ENCODE measurements at places on chromosomes 1 and 21.

- DNase-seq: no peak
Measured at GRCh38 chr1:119569095-119569494, 62.1 kb downstream of the HSD3B1 start.

DNA sequence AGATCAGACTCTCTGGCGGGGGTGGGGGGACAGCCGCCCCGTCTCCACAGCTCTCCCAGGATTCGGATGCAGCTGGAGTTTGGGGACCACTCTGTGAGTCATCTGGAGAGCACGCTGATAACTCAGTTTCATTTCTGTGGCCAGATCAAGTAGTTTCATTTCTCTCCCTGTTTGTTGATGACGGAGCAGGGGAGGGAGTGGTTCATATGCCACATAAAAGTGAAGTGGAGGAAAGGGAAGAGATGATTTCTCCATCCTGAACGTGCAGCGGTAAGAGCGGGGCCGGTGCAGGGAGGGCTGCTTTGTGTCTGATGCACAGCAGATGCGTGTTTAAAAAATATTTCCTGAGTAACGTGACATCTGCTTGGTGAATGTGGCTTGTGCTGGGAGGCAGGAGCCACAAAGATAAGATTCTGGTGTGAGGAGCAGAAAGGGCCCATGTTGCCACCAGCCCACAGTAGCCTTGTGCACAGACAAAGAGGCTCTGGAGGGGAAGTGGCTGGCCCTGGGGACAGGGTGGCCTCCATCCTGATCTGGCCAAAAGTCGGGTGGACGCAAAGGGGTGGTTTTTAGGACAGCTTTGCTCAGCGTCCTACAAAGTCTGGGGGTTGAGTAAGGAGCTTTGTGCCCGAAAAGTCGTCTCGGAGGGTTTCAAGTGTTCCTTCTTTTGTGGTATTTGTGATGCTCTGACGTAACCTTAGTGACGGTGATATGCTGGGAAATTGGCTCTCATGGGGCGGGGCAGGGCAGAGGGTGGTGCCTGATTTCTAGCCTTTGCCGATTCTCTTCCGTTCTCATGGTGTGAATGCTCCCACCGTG is at the start of gene MX2:
TSS of gene MX2 (plus strand) at position 242 of the 819 bp plus-strand sequence. CDS start 14,880 bp downstream, outside the sequence.
- DNase-seq: peak; percentile 55

DNA sequence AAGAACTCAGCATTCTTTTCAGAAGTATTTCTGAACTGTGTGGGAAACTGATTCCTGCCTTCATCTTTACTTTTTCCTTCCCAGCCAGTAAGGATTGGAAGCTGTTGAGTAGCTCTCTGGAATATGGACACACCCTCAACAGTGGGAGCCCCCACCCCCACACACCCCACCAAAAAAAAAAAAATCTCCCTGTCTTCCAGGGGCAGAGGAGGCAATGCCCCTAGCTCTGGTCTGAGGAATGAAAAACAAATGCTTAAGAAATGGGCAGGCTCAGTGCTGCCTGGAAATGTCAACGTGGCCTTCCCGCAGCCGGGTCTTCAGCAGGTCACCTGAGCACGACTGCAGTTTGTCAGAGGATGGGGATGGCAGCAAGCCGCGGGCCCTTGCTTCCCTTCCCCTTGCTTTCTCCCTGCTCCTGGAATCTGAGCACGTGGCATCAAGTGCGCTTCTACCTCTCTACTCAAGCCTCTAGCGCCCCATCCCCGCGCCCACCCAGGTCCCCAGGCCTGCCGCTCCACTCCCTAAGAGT is 479 bp downstream of the RGS16 start:
- DNase-seq: no peak

GRCh38 chr1:228753287-228753686 is 18.0 kb downstream of the RHOU start:
- DNase-seq: no peak

GRCh38 chr1:151472856-151473731 is 13.8 kb upstream of the POGZ start:
- DNase-seq: peak; percentile 47

GRCh38 chr1:245370905-245371581 is 216.3 kb downstream of the KIF26B start:
- no peak for DNase-seq

DNA sequence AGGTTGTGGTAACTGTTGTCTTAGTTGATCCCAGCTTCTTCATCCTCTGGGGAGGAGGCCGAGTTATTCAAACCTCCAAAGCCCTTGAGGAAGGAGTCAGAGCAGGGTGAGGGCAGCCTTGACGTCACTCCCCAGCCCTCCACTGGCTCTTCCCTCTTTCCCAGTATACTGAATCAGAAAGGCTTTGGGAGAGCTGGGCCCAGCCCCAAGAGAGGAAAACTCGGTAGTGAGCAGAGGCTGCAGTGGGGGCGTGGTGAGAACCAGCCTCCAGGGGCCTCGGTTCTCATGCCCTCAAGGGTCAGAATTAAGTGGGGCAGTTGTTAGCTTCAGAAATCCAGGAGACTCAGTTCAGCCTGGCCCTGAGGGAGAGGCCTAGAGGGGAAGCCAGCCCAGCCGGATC is 1.8 kb upstream of the GJA4 start:
- no peak for DNase-seq

DNA sequence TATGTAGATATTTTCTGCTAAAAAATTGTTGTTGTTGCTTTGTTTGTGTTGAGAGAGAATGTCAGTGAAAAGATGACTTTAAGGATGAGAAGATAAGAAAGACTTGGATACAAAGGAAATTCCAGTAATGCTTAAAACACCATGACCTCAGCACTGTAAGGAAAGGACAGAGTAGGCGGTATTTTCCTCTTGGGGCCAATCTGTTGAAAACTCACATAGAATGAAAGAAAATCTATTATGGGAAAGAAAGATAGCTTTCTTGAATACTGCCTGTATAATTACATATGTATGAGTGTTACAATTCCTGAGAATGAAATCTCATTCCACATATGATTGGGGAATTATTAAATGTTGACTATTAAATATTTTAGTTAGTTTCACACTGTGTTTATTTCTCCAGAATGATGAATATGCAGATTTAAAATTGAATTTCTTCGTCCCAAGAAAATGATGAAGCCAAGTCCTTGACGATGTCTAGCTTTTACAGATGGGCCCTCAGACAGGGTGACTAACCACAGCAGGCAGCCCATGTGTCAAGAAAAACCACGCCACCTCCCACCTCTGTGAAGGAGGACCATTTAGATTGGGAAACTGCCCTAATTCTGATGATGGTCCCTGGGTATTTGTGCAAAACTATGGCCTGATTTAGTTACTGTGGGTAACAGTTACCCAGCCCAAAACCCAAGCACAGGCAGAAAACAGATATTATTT is 49.7 kb upstream of the LMO4 start:
- no peak for DNase-seq

DNA sequence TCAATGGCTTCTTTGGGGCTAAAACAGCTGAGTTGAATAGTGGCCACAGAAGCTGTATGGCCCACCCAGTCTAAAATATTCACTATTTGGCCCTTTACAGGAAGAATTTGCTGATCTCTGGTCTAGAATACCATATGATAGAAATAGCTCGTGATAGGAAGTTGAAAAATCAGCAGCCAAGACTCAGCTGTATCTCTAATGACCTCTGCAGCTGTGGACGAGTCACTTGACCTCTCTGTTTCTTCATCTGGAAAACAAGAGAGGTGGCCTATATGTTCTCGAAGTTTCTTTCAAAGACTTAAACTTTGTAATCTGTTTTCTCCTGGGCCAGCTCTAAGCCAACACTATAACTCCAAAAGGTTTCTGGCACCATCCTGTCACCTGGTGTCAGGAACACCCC is 129.2 kb downstream of the ZBTB18 start:
- no peak for DNase-seq

GRCh38 chr1:56255516-56256152 is 323.7 kb downstream of the PLPP3 start:
- no peak for DNase-seq

GRCh38 chr1:89832496-89833127 is 11.8 kb downstream of the LRRC8D start:
- peak; percentile 86 for DNase-seq

GRCh38 chr1:7334475-7335035 is 436.5 kb upstream of the VAMP3 start:
- DNase-seq: no peak

DNA sequence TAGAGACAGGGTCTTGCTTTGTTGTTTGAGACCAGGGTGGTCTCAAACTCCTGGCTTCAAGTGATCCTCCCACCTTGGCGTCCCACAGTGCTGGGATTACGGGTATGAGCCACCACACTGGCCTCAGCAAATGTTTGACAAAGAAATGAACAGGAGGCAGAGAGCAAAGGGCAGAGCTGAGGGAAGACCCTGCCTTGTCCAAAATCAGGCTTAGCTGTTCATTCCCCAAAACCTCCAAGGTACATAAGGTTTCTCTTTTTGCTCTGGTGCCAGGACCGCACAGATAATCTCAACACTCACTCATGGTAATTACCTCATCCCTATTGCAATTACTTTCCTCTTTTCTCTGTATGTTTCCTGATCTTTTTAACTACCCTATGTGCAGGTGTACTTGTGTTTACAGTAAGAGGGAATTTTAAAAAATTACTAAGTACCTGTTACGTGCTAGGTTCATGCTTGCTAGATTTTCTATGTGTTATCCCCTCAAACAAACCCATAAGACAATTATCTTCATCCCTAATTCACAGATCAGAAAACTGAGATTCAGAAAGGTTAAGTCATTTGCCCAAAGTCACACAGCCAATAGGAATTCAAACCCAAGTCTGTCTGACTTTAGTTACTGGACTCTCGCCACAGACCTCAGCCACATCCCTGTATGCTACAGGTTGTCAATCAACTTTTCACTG is 11.5 kb downstream of the ASAP3 start:
- DNase-seq: no peak

DNA sequence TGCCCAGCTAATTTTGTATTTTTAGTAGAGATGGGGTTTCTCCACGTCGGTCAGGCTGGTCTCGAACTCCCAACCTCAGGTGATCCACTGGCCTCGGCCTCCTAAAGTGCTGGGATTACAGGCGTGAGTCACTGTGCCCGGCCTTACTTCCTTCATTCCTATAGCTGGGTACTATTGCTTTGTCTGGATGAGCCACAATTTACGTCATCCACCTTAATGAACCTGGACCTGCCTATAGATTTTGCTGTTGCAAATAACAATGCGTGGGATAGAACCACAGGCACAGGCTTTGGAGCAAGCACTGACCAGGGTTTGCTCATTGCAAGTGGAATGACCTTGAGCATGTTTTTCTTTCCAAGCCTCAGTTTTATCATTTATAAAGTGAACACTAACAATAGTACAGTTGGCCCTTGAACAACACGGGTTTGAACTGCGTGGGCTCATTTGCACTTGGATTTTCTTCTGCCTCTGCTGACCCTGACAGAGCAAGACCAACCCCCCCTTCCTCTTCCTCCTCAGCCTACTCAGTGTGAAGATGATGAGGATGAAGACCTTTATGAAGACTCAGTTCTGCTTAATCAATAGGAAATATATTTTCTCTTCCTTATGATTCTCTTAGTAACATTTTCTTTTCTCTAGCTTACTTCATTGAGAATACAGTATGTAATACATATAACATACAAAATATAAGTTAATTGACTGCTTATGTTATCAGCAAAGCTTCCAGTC is 33.3 kb upstream of the BECN2 start:
- DNase-seq: no peak

DNA sequence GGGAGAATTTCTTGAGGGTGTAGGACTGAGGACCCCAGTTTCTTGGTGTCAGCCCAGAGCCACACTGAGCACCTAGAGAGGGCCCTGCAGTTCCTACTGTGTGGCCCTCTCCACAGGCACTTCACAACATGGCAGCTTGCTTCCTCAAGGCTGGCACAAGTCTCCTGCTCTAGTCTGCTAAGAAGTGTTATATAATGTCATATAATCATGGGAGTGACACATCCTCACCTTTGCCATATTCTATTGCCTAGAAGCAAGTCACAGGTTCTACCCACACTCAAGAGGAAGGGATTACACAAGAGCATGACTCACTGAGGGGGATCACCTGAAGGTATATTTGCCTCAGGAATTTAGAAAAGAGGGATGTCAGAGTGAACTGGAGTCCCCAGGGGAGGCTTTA is 5.5 kb upstream of the SNX27 start:
- no peak for DNase-seq

DNA sequence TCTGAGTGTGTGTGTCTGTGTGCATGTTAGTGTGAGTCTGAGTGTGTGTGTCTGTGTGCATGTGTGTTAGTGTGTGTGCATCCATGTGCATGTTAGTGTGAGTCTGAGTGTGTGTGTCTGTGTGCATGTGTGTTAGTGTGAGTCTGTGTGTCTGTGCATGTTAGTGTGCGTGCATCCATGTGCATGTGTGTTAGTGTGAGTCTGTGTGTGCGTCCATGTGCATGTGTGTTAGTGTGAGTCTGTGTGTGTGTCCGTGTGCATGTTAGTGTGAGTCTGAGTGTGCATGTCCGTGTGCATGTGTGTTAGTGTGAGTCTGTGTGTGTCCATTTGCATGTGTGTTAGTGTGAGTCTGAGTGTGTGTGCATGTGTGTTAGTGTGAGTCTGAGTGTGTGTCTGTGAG is 76.6 kb upstream of the ACTRT2 start:
- no peak for DNase-seq

DNA sequence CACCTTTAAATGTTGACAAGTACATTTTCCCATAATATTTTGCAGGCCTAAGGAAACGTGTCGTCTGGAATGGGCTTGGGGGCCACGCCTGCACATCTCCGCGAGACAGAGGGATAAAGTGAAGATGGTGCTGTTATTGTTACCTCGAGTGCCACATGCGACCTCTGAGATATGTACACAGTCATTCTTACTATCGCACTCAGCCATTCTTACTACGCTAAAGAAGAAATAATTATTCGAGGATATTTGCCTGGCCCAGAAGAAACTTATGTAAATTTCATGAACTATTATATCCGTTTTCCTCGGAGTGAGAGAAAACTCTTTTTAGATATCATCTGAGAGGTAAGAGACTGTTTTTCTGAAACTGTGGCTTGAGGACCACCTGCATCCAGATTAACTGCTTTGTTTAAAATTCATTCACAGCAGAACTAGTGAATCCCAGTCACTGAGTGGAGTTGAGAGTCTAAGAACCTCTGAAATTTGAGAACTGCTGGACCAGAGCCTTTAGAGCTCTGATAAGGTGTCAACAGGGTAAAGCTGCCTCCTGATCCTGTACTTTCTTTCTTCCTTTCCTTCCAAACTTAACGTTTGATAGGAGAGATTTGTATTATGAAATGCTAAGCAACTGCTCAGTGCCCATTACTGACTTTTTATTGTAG is 811 bp downstream of the EXO1 start:
- DNase-seq: no peak

- no peak for DNase-seq
Measured at GRCh38 chr1:53447413-53447812, 11.8 kb upstream of the DMRTB1 start.

GRCh38 chr1:235013512-235013911 is 115.1 kb downstream of the TOMM20 start:
- DNase-seq: peak; percentile 64

GRCh38 chr1:179038528-179039281 is 13.0 kb downstream of the FAM20B start:
- DNase-seq: no peak

- no peak for DNase-seq
Measured at GRCh38 chr1:104629589-104629988, 879.9 kb downstream of the AMY1C start.

- DNase-seq: peak; percentile 82
Measured at GRCh38 chr21:17438635-17439034, 74.2 kb upstream of the CXADR start.
